C1 segment of cervical spinal cord (tissue), 14 donors: ENCODE measurements at places on chromosomes 16 and 17.

DNA sequence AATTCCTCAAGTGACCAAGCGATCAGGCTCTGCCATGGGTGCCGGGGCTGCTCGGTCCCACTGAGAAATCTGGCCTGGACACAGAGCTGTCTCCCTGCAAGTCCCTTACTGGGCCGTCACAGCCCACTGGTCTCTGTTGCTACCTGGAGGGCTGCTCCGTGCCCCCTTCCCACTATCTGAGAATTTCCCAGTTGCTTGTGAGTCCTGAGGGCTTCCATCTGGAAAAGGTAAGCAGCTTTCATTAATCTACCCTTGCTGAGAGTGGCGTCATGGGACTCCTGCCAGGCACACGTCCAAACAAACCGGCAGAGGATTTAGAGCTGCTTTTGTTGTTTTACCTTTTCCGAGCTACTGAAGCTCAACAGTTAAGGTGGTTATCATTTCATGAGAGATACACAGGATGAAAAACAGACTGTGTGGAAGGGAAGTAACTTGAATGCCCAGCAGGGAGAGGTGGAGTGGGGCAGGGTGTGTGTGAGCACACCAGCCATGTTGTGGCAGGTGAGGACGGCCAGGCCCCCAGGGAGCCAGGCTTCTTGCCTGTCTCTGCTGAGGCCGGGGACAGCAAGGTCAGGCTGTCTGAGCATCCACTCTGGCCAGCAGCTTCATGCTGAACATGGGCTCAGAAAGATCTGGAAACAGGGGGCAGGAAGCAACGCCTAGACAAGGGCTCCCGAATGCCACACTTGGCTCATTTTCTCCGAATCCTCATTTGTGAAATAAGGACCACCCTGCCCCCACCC, 50.6 kb downstream of the GTF3C1 start:
- DNase-seq: no peak

- no peak for DNase-seq
Measured at GRCh38 chr16:14087590-14088154, 16.6 kb downstream of the MRTFB start.

GRCh38 chr16:15616012-15616411, 26.9 kb downstream of the MARF1 start:
- no peak for DNase-seq

- no peak for DNase-seq
Measured at GRCh38 chr16:27098366-27099049, 31.8 kb downstream of the C16orf82 start.

DNA sequence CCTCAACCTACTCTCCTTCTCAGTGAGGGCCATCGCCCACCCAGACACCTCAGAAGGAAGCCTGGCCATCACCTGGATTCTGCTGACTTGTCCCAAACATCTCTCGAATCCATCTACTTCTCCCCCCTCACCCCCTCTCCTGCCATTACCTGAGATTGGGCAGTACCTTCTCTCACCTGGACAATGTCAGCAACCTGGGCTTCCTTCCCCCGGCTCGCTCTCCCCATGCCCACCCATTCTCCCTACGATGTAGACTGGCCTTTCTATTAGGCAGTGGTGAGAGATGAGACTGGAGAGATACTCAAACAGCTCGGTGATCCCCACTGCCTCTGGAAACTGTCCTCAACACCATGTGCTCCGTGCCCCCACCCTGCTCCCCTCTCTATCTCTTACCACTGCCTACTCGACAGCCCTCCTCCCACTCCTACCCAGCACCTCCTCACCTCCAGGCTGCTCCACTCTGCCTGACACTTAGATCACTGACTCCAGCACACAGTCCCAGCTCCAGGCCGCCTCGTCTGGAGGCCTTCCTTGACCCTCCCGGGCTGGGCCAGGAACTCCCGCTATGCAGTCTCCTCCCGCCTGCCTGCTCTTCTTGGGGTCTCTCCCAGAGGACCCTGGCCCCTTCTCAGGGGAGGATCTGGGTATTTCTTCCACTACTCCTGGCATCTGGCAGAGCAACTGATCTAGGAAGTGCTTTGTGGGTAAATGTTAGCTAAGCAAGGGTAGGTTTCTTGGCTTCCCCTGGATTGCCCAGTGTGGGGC, 235.8 kb upstream of the NLRP1 start:
- no peak for DNase-seq

- DNase-seq: no peak
Measured at GRCh38 chr17:72004011-72004427, 116.8 kb upstream of the SOX9 start.

- no peak for DNase-seq
Measured at GRCh38 chr16:11610121-11610505, 23.4 kb upstream of the LITAF start.

- DNase-seq: no peak
Measured at GRCh38 chr17:9209781-9210370, 188.6 kb downstream of the NTN1 start.

DNA sequence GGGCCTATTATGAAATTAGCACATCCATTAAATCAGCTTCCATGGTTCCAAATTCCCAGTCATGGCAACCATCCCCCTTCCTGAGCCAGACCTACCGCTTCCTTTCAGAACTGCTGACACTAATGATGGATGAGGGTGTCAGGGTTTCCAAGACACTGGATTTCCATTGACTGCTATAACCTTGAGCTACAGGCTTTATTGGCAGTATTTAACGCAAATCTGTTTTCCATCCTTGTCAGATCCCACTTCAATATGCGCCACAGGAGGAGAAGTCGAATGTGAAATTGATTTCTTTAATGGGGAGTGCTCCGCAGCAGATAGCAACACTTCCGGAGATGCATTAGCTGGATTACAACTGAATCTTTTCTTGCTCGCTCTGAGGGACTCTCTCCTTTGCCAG, 197.1 kb downstream of the HS3ST4 start:
- no peak for DNase-seq

GRCh38 chr17:28029044-28029443, 13.4 kb upstream of the NLK start:
- DNase-seq: no peak

DNA sequence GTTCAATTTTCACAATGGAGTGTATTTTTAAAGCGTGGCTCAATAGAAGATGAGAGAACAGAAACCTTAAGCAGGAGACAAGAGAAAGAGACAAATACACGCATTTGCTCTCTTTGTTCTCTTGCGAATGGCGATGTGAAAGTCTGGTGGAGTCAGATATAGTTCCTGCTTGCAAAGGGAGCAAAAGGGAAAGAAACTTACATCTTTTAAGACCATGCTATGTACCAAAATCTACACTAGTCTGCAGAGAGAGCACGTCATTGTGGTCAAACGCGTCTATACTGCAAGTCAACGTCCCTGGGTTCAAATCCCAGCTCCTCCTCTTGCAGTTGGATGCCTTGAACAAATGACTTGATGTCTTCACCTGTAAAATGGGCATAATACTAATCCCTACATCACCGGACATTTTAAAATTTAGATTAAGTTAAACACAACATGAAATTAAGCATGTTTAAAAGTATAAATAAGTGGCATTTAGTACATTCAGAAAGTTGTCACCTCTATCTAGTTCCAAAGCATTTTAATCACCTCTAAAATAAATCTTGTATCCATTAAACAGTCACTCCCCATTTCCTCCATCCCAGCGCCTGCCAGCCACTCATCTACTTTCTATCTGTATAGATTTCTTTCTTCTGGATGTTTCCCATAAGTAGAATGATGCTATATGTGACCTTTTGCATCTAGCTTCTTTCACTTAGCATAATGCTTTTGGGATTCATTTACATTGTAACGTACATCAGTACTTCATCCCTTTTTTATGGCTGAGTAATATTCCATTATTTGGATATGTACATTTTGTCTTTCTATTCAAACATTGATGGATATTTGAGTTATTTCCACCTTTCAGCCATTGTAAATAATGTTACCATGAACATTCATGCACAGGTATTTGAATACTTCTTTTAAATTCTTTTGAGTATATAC, 406.9 kb downstream of the TMEM114 start:
- no peak for DNase-seq

- DNase-seq: no peak
Measured at GRCh38 chr16:83187405-83187804, 560.6 kb downstream of the CDH13 start.

DNA sequence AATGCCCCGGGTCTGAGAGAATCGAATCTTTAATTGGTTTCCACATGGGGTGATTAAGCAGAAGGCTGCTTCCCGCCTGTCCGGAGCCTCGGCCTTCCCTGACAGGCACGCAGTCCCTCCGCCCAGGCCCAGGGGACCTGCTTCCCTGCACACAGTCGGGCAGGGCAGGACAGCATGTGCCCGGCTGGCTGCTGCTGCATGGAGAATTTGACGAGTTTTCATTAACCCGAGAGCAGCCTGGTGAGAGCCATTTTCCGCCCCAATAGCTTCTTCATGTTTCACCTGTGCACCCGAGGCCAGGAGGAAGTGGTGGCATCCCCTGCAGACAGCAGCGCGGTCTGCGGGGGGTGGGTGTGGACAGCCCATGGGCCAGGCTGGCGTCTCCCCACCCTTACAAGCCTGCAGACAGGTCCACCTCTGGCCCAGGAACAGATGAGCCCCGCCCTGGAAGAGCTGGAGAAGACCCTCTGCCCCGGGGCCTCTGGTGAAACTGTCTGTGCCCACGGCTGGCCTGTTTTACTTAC, 67.0 kb downstream of the KLHDC4 start:
- DNase-seq: no peak

DNA sequence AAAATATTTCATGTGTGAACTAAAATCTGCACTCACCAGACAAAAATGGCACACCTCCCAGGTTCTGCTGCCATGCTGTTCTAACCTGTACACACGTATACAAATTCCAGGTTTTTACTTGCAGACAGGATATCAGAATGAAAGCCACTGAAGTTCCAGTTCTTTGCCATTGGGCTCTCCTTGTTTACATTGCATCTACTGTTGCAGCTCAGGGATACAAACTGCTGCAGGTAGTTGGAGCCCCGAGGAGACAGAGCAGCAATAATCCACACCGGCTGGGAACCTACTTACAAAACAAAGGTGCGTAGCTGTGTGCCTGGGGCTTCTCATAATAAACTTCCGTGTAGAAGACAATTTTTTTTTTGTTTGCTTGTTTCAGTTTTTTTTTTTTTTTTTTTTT, 59.6 kb downstream of the HAPSTR1 start:
- DNase-seq: no peak

DNA sequence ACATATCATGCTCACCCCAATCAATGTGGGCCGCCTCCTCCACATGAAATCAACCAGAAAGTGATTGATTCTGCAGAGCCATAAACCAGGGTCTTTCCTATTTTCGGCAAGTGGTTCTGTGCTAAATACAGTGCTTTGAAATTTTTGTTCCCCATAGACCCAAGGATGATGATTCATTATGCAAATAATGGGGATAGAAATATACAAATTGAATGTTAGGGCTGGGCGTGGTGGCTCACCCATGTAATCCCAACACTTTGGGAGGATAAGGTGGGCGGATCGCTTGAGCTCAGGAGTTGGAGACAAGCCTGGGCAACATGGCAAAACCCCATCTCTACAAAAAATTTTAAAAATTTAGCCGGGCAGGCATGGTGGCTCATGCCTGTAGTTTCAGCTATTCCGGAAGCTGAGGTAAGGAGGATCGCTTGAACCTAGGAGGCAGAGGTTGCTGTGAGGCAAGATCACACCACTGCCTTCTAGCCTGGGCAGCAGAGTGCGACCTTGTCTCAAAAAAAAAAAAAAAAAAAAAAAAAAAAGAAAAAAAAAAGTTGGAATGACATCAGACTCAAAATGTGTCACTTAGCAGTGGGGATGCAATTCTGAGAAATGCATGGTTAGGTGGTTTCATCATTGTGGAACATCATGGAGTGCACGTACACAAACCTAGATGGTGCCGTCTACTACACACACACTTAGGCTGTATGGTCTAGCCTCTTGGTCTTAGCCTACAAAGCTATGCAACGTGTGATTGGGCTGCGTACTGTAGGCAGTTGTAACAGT, 581.7 kb downstream of the MAF start:
- DNase-seq: no peak

GRCh38 chr17:382644-383533, 30.3 kb upstream of the RPH3AL start:
- no peak for DNase-seq

DNA sequence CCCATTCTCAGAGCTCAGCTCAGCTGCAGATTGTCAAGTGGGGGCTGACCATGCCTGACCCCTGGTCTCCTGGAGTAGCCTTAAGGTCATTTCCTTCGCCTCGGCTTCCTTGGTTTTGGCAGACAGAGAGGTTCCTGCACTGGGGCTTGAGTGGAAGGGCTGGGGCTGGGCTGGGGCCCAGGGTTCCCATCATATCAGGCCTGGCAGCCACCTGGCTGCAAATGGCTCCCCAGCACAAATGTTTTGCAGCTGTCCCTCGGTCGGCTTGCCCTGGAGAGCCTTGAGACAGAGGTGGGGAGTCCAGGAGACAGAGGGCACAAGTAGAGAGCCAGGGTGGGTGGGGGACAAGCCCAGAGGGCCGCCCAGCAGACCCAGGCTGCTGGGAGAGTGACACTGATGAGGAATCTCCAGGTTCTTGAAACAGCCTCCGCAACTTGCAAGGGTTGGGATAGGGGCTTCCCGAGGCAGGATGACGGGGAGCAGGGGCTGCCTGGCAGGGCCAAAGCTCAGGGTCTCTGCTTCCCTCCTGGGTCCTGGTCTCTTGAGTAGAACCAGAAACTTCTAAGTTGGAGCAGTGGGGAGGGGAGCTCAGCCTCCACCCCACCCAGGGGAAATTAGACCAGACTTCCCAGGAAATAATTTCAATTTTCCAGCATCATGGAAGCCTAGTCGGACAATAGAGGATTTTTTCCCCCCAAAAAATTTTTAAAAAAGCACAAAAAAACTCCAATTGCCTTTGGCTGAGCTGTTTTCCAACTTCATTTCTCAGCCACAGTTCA, 19.3 kb downstream of the IGFBP4 start:
- DNase-seq: no peak

DNA sequence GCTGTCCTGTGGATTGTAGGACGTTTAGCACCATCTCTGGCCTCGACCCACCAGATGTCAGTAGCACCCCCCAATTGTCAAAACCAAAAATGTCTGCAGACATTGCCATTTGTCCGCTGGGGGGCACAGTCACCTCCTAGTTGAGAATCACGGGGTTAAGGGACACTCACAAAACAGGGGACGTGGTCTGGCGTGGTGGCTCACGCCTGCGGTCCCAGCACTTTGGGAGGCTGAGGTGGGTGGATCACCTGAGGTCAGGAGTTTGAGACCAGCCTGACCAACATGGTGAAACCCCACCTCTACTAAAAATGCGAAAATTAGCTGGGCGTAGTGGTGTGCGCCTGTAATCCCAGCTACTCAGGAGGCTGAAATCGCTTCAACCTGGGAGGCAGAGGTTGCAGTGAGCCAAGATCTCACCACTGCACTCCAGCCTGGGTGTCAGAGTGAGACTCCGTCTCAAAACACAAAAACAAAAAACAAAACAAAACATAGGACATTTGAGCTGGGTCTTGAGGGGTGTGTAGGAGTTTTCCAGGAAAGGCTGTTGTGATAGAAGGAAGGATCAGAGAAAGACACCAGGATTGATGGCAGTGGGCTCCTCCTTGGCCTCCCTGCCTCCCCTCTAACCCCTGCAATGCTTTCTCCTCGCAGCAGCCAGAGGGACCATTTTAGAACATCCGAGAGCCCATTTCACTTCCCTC, 171.8 kb upstream of the GSE1 start:
- DNase-seq: no peak

- DNase-seq: no peak
Measured at GRCh38 chr16:10756574-10756973, 12.9 kb downstream of the NUBP1 start.
